Activated naive CD4-positive, alpha-beta T cell treated with Interleukin-2 at 50 U/mL for 16 hours (primary cell): ENCODE measurements at places on chromosomes 4 and X.

DNA sequence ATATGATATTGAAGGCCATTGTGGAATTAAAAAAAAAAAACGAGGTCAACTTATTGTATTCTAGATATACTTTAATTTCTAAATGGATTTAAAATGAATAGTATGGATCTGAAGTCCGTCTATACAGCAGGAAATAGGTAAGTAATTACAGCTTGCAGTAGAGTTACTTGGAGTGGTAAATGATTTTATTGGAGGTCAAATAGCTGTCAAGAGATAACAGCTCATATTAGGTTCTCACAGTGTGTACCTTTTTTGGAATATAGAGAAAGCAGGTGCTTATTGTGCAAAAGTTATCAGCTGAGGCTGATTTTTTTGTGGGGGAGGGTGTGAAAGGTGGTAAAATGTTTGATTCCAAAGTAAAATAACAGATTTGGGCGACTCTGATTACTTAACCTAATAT, 17.7 kb downstream of the UPRT start:
- no peak for DNase-seq

DNA sequence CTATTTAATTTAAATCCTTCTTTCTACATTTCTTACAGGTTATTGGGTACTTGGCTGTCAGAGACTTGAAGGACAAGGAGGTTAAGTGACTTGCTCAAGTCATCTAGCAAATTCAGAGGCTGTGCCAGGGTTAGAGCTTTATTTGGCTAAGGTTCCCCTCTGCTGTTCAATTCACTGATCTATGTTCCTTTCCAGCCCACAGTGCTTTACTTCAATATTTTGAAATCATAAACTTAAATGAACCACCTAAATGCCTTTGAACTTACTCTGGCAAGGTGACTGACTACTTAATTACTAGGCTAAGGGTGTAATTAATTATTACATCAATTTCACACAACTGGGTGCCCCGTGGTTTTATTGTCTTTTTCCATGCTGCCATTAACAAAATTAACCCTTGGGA, 288.7 kb downstream of the CAMK2D start:
- DNase-seq, result no peak

- no peak for DNase-seq
Measured at GRCh38 chr4:175787948-175788347, 24.1 kb downstream of the GPM6A start.

GRCh38 chr4:112189754-112190153, 41.8 kb upstream of the AP1AR start:
- no peak for DNase-seq

DNA sequence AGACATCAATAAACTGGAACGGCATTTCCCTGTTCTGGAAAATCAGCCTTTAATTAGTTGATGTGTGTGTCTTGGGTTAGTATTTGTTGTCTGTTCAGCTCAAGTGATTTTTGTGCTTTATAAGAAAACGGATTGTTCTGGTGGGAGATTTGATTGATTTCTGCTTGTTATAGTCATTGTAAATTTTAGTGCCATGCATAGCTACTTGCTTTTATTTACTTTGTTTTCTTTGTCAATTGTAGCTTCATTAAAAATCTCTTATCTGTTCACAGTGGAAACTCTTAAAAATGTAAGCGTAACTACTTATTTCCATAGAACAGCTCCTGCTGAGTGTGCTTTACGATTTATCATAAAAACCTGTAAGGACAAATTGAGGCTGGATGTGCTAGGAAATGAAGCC, 253.2 kb downstream of the TENM3 start:
- no peak for DNase-seq

GRCh38 chr4:41256740-41257256, at the start of gene UCHL1:
TSS of gene UCHL1 (plus strand) at chr4:41256928. CDS start at chr4:41256977, 49 bp downstream.
- DNase-seq, result no peak
